ENCODE measurements at places on chromosomes 5 and 9.

- no peak for DNase-seq
Observed at GRCh38 chr5:371811-372555, 50.5 kb downstream of the AHRR start.

- DNase-seq = no peak
Observed at GRCh38 chr5:154478224-154478565, at the start of gene HAND1. Gene HAND1, minus strand, starts transcription at chr5:154478227. Its CDS starts 219 bp downstream, at chr5:154478008.

DNA sequence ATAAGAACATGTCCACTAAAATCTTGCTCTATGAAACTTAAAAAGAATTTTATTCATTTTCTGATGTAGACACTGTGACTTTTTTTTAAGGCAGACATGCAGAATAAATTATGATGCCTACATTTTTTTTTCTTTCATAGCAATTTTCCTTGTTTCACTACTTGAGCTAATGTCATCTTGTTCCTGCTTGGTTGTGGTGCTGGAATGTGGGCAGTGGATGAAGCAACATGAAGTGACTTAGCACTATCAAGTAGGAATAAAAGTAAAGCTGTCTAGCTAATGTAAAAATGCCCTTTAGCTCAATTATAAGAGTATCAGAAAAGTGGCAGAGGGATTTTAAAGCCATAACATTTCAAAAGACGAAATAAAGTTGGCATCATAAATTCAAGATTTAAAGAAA, 191.0 kb downstream of the ADAMTS6 start:
- no peak for DNase-seq

DNA sequence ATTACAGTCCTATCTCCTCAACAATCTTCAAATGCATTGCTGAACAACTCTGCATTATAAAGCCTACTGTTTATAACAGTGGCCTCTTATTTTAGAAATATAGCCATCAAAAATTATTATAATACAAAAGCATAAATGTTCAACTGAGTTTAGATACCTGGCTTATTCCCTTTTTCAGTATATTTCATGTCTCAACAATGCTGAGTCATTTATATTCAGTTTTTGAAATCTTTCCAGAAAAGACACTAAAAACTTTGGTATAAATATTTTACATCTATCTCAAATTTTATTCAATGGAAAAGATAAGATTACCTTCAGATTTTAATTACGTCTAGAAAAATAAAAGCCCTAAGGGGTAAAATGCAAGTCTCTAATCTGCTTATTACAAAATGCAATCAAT, 37.9 kb downstream of the LURAP1L start:
- DNase-seq = no peak

DNA sequence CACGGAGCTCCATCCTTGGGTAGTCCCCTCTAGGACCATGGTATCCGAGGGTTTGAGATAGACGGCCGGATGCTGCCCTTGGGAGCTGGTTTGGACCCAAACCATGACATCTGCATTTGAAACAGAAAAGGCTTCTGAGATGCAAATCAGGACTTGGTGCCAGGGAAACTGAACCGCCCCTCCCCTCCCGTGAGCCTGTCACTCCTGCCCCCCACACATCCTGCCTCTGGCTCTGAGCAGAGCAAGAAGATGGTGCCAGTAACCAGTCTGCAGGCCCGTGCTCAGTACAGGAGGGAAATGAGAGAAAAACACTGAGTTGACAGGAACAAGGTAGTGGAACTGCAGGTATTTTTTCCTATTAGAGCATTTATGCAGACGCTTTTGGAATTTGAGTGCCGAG, 18.6 kb downstream of the ARPC5L start:
- no peak for DNase-seq

- no peak for DNase-seq
Observed at GRCh38 chr9:99345451-99345850, 123.4 kb downstream of the SEC61B start.

DNA sequence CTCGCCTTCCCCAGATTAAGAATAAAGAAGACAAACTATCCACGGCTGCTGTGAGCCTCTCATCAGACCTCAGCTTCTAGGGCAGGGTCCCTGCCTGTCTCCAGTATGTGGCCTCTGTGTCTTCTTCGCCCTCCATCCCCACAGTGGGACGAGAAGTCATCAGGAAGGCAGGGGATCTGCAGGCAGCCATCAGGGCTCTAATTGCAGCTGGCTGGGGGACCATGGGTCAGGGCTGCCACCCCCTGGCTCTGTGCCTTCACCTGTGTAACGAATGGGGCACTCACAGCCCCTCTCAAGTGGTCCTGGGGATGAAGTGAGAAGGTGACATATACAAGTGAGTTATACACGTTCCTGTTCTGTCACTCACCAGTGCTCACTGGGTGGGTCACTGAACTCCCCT, 139.8 kb downstream of the KCNIP1 start:
- DNase-seq = no peak

GRCh38 chr9:78038620-78039300, 7.1 kb upstream of the GNAQ start:
- no peak for DNase-seq

GRCh38 chr5:36728697-36729543, 122.5 kb downstream of the SLC1A3 start:
- DNase-seq = peak; percentile 67

- DNase-seq = no peak
Observed at GRCh38 chr5:147467973-147468508, 41.8 kb downstream of the DPYSL3 start.

GRCh38 chr9:80775530-80775929, 913.8 kb downstream of the TLE1 start:
- no peak for DNase-seq

DNA sequence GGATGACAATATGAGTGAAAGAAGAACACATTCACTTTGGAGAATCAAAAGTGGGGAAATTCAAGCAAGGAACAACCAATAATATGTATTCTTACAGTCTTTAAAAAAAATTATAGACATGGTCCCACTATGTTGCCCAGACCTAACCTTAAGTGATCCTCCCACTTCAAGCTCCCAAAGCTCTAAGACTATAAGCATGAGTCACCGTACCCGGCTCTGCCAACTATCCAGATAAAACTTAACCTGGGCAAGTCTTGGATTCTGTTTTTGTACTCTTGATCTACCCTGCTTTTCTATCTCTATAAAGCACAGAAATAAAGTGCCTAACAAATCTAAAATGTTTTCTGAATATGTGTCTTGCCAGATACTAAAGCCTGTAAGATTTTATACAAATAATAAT, 30.9 kb downstream of the CEMIP2 start:
- no peak for DNase-seq

- peak; percentile 38 for DNase-seq
Observed at GRCh38 chr5:50744776-50745175, 78.3 kb downstream of the PARP8 start.

GRCh38 chr5:126481243-126481642, 58.0 kb downstream of the GRAMD2B start:
- DNase-seq = peak; percentile 39

DNA sequence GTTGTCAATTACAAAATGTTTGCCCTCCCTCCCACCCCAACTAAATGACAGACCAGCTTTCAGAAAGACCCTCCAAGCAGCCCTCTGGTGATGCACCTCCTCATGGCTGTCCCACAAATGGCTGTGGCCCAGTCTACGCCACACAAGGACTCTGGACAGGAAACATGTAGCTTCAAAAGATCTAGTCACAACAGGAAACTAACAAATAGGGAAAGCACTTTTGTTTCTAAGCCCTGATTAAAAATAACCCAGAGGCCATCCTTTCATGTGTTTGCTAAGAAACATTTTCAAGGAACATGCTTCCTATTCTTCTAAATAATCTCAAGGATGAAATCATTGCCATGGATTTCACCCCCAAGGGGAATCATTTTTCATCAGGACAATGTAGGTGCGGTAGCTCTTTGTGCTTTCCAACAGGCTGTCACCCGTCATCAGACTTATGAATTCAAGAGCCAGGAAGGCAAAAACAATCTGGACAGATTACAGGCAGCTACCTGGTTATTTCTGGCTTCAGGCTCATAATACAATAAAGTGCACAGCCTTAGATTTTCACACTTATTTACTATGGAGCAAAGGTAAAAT, 20.1 kb downstream of the PCSK1 start:
- no peak for DNase-seq

DNA sequence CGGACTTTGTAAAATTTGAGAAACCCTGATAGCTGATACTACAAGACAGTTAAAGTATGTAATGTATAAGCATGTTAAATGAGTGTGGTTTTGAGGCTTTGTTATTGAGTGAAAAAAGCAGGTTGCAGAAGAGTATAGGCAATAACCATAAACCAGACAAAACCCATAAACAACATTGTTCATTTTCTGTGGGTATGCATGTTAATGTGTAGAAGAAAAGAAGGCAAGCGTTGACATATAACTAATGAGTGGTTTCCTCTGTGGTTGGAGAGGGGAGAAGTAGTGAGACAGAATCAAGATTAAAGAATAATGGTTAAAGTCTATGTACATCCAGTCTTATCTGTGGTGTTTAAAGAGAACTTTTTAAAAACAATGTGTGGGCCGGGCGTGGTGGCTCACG, 26.2 kb downstream of the RAD23B start:
- no peak for DNase-seq

DNA sequence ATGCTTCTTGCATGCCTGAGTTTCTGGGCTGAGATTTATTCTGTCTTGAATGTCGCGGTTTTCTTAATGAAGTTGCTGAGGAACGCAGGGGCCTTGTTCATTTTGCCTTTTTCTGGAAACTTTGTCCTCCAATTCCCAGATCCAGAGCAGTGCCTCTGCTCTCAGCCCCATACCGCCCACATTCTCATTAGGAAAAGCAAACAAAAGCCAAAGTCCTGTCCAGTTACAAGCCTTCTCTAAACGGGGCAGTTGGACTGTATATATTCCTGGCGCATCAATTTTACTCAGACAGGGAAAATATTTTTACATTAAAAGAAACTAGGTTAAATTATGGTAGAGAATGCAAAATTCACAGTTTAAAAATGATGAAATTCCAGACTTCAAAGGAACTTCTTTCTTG, 1.2 kb upstream of the PSAT1 start:
- no peak for DNase-seq

- no peak for DNase-seq
Observed at GRCh38 chr9:71147368-71147767, 25.9 kb upstream of the TRPM3 start.

GRCh38 chr5:172929371-172929838, 29.8 kb upstream of the RPL26L1 start:
- DNase-seq = peak; percentile 99

GRCh38 chr9:17810728-17811571, 232.1 kb downstream of the SH3GL2 start:
- DNase-seq = peak; percentile 43

DNA sequence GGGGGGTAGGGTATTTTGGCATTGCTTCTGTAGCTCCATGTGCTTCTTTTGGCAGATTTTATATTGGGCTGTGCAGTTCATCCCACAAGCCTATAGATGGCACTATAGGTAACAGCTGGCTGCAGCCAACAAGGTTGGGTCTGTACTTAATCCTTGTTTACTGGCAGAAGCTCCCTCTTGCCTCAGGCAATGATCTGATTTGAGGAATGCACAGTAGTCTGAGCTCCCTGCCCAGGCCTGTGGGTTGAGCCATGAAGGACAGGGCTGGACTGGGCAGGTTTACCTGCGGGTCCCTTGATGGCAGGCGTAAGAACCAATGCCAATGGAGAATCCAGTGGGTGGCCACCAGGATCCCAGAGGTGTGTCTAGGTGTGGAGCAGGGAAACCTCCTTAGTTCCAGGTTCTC, 11.7 kb upstream of the OR1J2 start:
- peak; percentile 75 for DNase-seq

DNA sequence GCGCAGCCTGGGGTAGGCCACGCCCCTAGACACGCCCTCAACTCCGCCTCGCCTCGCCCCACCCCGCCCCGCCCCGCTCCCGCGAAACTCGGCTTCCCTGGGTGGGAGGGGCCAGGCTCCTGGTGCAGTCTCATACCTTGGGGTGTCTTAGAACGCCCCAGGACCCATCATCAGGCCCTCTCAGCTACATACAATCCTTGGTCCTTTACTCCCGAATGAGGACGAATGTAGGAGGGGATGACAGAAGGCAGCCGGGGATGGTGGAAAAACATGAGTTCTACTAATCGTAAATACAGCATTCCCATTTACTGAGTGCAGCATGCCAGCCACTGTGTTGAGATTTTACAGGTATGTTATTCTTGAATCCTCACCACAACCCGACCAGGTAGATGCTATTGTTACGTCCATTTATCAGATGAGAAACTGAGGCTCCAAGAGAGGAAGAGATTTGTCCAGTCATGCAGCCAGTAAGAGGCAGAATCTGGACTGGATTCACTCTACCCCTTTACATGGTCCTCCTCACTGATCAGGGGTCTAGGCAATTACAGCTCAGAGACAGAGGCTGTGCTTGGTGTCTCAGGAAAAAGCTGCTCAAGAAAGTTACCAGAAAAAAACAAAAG, 6.8 kb downstream of the SH2D3C start:
- no peak for DNase-seq

DNA sequence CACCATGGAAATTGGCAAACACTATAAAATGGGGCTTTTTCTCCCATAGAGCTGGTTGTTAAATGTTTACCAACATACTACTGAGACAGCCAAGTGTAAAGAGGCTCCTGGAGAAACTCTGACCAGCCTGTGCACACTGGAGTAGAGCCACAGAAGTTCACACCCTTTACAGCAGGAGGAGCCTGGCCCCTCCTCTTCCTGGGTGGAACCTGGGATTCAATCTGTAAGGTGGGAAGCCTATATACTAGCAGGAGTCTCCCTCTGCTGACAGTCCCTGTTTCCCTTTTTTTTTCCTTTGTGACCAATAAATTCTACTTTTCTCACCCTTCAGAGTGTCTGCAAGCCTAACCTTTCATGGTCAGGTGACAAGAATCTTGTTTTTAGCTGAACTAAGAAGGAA, 10.4 kb upstream of the SLC30A5 start:
- no peak for DNase-seq

GRCh38 chr9:95313010-95313498, 4.5 kb downstream of the FANCC start:
- DNase-seq = no peak

DNA sequence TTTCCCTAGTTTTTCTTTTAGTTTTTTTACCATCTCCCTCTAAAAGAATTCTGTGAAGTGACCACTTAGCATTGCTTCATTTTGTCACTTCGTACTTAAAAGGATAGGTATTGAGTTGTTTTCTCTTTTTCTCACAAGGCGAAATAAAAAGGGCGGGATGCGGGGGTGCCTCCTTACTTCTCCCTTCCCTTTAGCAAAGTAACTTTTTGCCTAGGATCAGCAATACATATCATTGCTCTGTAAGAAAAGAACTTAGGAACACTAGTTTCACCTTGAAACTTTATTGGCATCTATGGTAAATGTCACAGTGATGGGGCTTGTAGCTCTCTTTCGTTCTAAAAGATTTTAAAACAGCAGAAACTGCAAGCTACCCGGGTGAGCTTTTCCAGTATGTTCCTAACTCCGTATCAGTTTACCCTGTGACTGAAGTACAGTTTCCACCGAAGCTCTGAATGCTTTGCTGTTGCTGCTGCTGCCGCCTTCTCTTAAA, 4.1 kb downstream of the PRDM6 start:
- DNase-seq = no peak

- no peak for DNase-seq
Observed at GRCh38 chr9:113477661-113478060, 14.1 kb downstream of the RGS3 start.

DNA sequence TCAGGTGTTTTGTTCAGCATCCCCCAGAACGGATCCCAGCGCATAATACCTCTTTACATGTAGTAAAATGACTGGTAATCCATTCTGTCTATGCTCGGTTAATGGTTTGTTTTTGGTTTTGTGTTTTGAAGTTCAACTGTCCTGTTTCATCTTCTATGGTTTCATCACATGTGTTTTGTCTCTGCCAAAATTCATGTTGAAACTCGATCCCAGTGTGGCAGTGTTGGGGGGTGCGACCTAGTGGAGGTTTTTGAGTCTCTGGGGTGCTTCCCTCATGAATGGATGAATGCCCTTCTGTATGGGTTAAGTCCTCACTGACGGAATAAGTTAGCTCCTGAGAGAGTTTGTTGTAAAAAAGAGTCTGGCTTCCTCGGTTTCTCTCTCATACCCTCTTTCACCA, 317.4 kb downstream of the KDM4C start:
- no peak for DNase-seq

Data from HFFc6 (cell line).